ENCODE measurements at places on chromosomes 6 and 20.

DNA sequence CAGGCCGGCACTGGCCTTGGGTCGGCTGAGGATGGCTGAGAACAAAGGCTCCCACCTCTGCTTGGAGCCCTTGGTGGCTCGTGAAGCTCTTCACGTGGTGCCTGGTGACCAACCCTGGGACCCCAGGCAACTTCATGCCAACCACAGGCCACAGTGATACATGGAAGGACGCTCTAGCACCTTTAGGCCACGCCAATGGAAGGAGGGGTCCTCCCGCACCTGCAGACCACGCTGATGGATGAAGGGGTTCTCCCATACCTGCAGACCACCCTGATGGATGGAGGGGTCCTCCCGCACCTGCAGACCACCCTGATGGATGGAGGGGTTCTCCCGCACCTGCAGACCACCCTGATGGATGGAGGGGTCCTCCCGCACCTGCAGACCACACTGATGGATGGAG is 62.5 kb downstream of the ERMARD start:
- DNase-seq, result no peak

DNA sequence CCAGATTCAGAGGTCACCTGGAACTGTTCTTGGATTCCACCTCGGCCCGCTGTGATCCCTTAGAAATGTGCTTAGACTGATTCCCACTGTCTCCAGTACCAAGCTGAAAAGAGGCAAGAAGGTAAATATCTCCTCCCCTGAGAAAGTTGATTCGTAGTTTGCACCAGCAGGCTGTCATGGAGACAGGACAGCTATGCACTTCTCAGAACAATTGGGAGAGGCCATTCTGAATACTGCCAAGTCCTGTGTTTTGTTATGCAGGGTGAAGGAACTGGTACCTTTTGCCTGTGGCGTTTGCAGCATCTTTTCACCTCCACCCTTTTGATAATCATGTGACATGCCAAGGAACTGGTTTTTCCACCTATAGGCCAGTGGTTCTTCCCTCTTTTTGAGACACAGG is 58.2 kb upstream of the RNGTT start:
- DNase-seq, result no peak

- DNase-seq, result no peak
Measured at GRCh38 chr6:235763-236360, 56.4 kb upstream of the DUSP22 start.

DNA sequence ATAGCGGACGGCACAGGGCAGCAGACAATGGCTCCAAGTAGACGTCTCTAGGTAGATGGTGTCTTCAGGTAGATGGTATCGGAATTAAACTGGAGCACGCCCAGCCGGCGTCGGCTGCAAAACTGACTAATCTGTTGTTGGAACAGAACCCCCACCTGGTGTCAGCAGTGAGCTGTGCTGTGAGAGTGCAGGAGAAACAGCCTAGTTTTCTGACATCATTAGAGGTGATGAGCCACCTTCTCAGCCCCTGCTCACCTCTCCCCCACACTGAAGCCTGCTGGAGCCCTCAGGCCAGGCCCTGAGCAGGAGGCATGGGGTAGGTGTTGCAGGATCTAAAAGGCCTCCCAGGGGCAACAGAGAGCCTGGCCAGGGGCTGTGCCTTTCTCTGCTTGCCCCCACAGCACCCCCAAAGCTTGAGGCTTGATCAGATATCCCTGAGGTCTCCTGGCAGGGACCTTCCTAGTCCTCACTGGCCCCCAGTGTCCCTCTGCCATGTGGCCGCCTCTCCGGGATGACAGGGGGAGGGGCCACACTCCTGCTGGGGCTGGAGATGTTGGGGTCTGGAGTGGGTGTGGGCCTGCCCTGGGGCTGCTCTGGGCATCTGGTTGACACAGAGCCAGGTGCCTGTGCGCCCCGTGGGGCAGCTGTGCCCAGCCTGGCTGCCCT is 6.9 kb upstream of the HELZ2 start:
- DNase-seq, result peak; percentile 89

- no peak for DNase-seq
Measured at GRCh38 chr6:3593161-3593560, 136.3 kb upstream of the SLC22A23 start.

GRCh38 chr20:33251496-33251895 is 15.7 kb downstream of the BPIFA1 start:
- no peak for DNase-seq

- DNase-seq, result peak; percentile 22
Measured at GRCh38 chr6:117346142-117346930, 79.4 kb downstream of the ROS1 start.

- DNase-seq, result peak; percentile 45
Measured at GRCh38 chr6:118551063-118552053, 3.3 kb downstream of the PLN start.

DNA sequence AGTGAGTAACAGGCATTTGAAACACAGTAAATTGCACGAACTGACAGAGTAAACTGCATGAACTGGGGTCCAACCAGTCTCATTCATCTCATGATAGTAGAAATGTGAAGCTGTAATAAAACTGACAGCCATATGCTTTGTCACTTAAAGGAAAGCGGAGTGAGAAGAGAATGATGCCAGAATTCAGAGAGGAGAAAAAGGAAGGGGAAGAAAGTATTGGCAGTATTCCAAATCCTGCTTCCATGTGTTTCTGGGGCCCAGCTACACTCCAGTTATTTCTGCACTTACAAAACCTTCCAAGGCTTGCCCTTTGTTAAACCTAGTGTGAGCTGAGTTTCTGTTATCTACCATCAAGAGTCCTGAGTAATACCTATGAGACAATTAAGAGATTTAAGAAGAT is 17.2 kb downstream of the SNX14 start:
- DNase-seq, result no peak

GRCh38 chr20:21570285-21570992 is 56.6 kb upstream of the NKX2-2 start:
- DNase-seq, result no peak

DNA sequence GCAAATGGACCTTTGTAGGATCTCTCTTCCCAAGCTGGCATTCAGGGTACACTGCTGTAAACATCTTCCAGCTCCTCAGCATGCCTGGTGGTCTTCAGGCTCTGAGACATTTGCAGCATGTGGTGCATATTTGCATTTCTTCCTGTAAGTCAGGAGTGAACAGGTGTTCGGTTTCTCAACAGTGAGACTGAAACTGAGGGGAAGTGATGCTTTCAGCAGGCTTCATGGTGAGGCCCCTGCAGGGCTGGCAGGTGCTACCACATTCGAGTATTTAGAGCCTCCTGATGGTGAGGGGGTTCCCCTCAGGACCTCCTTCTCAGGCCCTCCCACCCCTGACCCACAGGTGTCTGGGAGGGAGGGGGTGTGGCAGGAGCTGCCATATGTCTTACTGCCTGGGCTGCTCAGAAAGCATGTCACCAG is 15.1 kb downstream of the MYBL2 start:
- DNase-seq, result no peak
